ENCODE measurements at places on chromosomes 3 and 15.

DNA sequence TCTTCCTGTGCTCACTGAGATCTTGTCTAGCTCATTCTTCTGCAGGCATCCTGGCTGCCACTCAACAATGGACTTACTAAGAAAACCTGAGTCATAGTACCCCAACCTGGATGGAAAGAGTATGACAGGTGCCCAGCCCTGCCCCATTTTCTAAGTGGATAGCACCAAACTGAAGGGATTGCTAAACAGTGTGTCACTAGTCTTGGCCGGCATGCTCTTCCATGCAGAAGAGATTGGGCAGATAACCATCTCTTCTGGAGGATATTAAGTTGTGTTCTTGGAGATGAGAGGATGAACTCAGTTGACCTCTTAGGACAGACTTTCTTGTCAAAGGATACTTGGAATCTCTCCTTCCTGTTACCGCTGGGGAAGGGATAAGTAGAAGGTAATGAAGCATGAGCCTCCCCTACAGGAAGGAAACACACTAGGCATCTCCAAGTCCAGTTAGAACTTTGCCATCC lies 797.5 kb downstream of the AGBL1 start:
- DNase-seq: no peak

DNA sequence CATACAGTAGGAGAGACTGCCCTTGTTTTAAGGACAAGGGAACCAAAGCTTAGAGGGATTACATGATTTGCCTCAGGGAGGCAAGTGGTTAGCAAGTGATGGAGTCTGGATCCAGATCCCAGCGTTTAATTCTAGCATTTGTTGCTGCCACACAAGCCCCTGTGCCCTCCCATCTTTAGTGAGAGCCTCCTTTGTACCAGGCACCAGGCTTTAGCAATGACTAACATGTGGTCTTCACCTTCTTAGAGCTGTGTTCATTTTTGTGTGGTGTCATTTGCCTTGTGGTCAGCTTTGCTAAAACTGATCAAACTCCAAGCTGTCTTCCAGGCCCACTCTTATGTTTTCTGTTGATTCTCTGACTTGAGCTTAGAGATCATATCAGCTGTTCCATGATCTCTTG lies 290.5 kb downstream of the RPLP1 start:
- no peak for DNase-seq

- no peak for DNase-seq
Observed at GRCh38 chr3:157436583-157437291, at the start of gene PTX3. Gene PTX3 (plus strand): TSS chr3:157436850. CDS start chr3:157436934, 84 bp downstream.

- no peak for DNase-seq
Observed at GRCh38 chr15:79115986-79116665, 25.5 kb upstream of the RASGRF1 start.
